Activated naive CD4-positive, alpha-beta T cell treated with anti-CD3 and anti-CD28 coated beads, Interleukin-2, amount 50 U/mL, for 72 hours (primary cell): ENCODE measurements at places on chromosomes 2 and 18. TPM values are rescaled to one million over a fixed set of nuclear protein-coding genes. Genes with fewer than 3 reads are reported as not detected.

NOSTRIN gene
- not detected for total RNA-seq

TRIM43 gene
- not detected for total RNA-seq

ATRAID gene
- 58.8 TPM for total RNA-seq

CAPN14 gene
- total RNA-seq: 1.2 TPM

PROC gene
- total RNA-seq: not detected

LRATD1 gene
- not detected for total RNA-seq

ANKRD30B gene
- total RNA-seq: not detected

DNAH6 gene
- total RNA-seq: 0.20 TPM

CNOT9 gene
- total RNA-seq: 71.4 TPM

VWC2L gene
- total RNA-seq: not detected

DSG2 gene
- total RNA-seq: 0.23 TPM

CLEC4F gene
- total RNA-seq: not detected
